Brain microvascular endothelial cell (primary cell): ENCODE measurements at places on chromosomes 3 and 15.
A peak's percentile ranks its signal among the peaks of the same experiment; 100 is the strongest.

DNA sequence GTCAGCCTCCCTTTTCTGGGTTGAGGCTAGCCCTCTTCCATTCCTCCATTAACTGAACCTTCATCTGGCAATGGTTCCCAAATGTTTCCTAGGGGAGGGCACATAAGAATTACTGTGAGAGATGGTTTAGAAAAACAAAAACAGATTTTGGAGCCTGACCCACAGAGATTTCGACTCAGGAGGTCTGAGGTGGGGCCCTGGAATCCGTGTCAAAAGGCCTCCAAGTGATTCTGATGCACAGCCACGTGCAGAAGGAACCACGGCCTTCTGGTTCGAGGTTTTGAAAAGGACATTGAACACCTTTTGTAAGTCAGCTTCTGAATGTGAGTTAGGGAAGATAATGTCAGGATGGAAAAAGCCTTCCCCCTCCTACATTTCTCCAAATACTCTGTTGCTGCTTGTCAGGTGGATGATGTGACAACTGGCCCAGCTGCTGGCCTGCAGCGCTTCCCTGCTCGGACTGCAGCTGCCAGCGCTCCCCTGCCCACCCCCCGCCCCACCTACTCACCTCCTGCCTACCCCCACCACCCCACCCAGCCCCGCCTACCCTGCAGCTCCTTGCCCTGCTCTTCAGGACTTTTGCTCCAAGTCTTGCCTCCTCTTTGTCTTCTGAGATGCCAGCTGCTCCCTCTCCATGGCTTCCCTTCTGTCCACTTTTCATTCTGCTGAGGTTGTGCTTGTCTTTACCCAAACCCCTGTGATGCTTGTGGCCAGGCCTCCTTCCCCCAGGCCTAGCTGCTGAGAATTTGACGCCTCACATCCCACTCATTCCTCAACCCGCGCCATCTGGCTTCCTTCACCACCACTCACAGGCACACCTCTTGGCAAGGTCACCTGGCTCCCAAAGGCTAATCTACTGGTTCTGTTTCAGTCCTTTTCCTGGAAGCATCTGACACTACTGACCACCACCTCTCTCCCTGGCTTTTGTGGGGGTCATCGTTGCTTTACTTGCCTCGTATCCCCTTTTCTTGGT, 6.6 kb downstream of the EHD4 start:
- no peak for DNase-seq

DNA sequence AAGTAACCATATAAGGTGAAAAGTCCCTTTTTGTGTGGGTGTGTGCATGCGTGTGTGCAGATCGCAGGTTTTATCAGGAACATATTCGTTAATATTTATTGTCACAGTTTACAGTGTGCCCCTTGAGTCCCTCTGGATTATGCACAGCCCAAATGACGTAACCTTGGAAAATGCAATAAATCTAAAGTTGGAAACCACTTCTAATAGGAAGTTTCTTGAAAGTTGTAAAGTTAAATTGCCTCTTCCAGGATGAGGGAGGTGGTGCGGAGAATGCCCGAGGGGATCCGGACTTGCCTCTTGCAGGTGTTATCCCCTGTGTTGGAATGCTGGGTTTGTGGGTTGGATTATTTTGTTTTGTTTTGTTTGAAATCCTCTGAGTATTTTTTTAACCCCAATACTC, 143.3 kb downstream of the CMSS1 start:
- DNase-seq: no peak

GRCh38 chr3:139975594-139976365, 40.8 kb downstream of the CLSTN2 start:
- peak; percentile 6 for DNase-seq

DNA sequence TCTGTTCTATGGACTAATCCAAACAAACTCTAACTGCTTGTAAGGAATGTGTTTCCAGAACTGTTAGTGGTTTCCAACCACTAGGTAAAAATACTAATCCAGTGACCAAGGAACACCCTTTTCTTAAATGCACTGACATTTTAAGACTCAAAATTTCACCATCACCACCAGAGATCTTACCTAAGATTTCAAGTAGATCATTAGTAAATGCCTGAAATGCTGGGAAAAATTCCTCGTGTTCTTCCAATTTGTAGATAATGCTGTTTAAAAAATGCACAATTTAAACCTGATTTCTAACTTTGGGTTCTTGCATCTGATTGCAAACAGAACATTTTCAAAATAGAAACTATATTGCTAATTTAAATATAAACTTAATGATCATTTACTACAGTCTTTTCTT, 63.4 kb downstream of the ESYT3 start:
- DNase-seq: no peak

- no peak for DNase-seq
These were observed 2.1 kb downstream of the DZIP1L start for GRCh38 chr3:138113326-138113725.

DNA sequence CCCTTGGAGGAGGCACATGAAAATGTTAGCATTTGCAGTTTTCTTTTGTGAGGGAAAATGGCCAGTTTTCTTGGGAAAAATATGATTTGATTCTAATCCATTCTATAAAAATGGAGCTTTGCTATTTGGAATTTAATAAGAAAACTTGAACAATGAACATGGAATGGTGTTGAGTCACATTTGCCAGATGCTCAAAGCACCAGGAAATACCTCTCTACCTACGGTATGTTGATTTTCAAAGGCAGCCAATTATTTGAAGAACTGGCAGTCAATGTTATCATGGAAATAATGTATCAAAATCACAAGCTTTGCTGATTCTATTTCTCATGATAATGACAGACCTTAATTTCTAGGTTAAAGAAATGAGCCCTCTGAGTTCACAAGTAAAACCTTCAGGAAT, 14.9 kb downstream of the NME9 start:
- peak; percentile 13 for DNase-seq

DNA sequence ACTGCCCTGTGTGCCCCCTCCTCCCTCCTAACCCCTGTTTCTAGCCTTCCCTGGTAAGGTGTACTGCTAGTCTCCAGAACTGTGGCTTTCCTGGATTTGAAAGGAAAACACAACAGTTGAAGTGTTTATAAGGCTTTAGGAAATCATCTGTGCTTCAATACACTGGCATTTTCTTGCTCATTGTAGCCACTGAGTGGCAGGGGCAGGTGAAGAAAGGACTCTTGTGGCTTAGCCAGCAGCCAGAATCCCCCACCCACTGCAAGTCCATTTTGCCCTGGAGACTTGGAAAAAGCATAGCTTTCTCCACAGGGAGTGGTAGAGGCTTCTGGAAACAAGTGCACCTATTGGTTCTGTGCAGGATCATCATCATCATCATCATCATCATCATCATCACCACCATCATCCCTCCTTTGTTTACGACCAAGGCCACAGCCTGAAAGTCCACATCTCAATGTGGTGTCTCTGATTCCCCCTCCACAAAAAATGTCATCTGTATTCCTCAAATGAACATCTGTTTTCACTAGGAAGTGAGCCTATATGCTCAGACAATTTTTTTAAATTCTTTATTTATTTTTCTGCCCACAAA, 33.4 kb downstream of the AQP9 start:
- no peak for DNase-seq

GRCh38 chr3:42052132-42052483, 39.0 kb upstream of the TRAK1 start:
- no peak for DNase-seq

DNA sequence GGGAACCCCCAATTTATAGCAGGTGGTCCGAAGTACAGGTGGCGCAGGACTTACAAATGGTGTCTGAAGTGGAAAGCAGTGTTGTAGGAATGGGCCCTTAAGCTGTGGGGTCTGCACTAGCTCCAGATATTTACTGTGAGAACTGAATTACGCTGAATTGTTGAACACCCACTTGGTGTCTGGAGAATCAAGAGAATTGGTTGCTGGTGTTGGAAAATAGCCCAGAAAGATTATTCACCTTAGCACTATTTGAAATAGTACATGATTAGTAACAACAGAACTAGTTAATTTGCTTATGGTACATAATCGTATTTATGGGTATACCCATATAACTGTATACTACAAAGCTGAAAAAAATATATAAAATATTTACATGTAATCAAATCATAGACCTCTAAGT, 64.8 kb downstream of the ADAM10 start:
- DNase-seq: no peak

GRCh38 chr15:64623347-64623996, 151.9 kb downstream of the RBPMS2 start:
- no peak for DNase-seq

DNA sequence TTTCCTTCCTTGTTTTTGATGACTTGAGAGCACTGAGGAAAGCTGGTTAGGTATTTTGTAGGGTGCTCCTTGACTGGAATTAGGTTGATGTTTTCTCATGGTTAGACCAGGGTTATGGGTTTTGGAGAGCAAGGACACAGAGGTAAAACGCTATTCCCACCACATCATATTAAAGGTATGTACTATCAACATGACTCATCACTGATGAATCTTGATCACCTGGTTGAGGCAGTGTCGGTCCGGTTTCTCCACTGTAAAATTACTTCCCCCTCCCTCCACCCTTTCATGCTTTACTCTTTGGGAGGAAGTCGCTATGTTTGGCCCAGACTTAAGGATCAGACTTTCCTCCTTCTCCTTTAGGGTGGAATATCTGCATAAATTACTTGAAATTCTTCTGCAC, 201.6 kb downstream of the EDEM1 start:
- no peak for DNase-seq

DNA sequence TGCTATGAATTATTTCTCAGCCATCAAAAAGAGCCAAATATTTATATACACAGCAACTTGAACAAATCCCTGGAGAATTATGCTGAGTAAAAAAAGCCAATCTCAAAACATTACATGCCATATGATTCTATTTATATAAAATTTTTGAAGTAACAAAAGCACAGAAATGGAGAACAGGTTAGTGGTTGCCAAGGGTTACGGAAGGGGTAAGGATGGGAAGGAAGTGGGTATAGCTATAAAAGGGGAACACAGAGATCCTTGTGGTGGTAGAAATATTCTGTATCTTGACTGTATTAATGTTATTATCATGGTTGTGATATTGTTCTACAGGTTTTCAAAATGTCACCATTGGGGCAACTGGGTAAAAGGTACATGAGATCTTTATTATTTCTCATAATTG, 62.3 kb upstream of the ASB14 start:
- no peak for DNase-seq

DNA sequence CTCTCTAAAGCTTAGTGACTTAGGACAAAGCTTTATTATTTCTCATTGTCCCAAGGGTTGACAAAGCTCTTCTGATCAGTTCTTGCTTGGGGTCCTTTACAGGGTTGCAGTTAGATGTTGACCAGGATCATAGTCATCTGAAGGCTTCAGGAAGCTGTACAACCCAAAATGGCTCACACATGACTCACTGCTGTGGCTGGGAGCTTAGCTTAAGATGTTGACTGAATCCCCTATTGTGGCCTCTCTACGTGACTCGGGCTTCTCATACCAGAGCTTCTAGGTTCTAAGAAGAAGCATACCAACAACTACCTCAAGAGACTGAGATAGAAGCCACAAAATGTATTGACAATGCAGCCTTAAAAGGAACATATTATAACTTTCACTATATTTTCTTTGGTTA, 569.6 kb upstream of the ROBO2 start:
- peak; percentile 92 for DNase-seq

- DNase-seq: no peak
These were observed 167.8 kb downstream of the TAFA4 start for GRCh38 chr3:68764554-68764953.

- DNase-seq: no peak
These were observed 737.4 kb downstream of the ZNF385D start for GRCh38 chr3:21013566-21013965.

GRCh38 chr3:18234717-18235335, 190.3 kb downstream of the SATB1 start:
- no peak for DNase-seq

GRCh38 chr15:99953886-99954285, 220.6 kb upstream of the LYSMD4 start:
- no peak for DNase-seq

DNA sequence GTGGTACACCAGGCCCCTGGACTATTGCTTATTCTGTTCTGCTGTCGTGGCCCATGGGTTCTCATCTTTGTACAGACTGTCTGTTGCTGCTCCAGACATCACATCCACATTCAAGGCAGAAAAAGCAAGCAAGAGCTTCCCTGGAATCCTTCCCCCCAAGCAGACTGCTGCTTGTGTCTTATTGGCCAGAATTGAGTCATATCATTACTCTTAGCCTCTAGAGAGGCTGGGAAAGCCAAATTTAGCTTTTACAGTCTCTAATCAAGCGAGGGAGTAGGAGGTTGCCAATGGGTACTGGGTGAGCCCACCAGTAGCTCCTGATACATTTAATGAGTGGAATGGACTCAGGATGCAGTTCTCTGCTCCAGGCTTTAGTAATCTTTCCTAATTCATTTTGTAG, 39.4 kb downstream of the RAB6B start:
- DNase-seq: peak; percentile 6

DNA sequence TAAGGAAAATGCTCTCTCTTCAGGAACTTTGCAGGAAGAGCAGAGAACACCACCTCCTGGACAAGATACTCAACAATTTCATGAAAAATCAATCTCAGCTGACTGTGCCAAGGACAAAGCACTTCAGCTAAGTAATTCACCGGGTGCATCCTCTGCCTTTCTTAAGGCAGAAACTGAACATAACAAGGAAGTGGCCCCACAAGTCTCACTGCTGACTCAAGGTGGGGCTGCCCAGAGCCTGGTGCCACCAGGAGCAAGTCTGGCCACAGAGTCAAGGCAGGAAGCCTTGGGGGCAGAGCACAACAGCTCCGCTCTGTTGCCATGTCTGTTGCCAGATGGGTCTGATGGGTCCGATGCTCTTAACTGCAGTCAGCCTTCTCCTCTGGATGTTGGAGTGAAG, 200.5 kb downstream of the AKAP13 start:
- DNase-seq: no peak

DNA sequence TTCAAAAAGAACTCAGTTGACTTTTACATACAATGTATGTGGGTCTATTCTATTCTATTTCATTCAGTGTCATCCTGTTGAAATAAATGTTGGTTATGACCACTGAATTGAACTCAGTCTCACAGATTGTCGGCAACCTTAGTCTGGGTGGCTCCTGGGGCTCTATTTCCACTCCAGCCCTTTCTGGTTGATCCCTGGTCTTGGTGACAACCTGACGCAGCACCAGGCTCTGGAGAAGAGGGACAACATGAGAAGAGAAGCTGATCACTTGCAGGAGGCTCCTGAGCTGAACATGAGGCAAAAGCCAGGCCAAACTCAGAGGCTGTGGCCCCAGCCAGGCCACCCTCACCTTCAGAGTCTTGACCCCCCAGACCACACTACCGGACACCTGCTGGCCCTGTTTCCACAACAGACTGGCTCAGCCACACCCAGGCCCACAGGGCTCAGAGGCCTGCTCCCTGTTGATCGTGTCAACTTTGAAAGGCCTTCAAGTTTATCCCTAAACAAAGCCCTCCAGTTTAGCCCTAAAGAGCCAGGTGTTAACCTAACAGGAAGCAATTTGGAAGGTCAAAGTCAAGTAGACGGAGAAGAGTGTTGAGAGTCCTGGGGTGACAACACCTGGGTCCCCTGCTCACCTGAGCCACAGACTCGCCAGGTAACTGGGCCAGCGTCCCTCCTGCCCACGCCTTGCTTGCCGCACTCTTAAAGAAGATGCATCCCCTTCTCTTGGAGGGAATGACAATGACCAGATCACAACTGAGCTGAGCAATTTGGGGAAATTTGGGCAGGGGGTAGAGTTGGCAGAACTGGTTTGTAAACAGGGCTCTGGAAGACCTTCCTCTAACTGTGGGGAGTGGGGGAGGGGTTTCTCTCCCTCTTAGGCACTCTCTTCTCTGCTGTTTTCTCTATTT, 15.4 kb upstream of the MUC20 start:
- no peak for DNase-seq

GRCh38 chr15:81863162-81863561, 182.7 kb downstream of the MEX3B start:
- peak; percentile 60 for DNase-seq
